ENCODE measurements at places on chromosomes 4 and X.

GRCh38 chrX:137031039-137031438, 2.8 kb downstream of the GPR101 start:
- no peak for DNase-seq

DNA sequence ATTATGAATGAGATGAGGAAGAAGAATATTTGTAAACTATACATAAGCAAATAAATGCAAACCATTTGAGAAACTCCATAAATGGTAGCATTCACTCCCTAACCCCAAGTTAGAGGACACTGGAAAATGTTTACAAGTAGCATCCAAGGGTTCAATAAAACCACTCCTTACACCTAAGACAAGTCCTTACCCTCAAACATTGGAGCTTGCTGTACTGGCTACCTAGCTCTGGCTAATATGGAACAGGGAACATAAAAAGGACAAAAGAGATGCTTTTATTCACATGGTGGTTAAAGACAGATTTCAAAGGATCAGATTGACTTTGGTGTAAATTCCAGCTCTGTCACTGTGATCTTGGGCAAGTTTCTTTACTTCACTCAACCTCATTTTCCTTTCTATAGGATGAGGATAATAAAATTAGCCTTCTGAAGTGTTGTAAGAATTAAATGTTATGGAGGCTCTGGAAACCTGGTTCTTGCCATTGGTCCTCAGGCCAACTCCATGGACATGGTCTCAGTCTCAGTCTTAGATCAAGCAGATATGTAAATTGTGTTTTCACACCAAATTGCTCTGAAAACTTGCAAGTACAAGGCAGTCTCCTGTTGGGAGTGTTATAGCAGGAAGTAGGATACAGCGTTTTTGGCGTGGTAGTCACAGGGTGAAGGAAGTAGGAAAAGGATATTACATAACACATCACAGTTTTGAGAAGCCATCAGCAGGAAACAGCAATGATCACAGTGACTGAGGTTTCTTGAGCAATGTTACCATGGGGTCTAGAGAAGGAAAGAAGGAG, 3.3 kb downstream of the CXCL1 start:
- no peak for DNase-seq

DNA sequence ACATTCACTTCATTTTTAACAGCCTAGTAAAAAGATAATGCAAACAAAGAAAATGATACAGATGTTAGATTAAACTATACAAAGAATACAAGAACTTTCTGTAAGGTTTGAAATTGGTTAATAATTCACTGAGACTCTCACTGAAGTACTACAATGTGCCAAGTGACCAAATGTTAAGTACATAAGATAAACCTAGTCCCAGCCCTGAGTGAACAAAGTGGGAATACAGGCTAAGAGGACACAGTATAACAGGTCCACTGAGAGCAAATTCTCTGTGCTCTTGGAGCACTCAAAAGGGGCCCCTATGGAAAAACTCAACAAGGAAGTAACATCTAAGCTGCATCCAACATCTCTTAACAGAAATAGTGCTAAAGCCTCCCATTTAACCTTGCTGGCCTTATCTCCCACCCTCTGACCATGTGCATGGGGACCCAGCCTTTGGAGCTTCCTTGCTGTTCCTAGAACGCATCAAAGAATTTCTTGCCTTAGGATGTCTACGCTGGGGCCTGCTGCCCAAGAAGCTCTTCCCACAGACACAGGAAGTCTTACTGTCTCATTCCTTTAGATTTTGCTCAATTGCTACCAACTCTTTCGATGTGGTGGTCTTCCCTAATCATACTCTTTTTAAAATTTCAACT, 113.4 kb downstream of the ZAR1 start:
- no peak for DNase-seq

DNA sequence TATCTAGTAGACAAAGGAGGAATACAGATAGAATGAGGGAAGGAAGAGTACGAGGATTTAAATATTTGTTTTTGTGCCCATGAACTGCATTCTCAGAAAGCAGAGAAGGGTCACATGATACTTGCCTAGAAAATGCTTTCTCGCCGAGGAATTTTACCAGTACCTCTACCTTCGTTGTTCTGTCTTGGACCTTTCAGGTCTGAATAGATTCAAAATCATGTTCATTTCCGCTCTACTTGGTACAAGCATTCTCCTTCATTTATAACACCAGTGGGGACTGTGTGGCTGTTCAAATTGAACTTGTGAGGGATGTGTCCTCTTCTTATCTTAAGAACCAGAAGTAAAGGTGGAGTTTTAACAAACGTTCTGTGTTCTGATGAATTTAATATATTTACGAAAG, 1.9 kb downstream of the USP38 start:
- no peak for DNase-seq

GRCh38 chr4:37392521-37393255, 148.1 kb downstream of the NWD2 start:
- no peak for DNase-seq

DNA sequence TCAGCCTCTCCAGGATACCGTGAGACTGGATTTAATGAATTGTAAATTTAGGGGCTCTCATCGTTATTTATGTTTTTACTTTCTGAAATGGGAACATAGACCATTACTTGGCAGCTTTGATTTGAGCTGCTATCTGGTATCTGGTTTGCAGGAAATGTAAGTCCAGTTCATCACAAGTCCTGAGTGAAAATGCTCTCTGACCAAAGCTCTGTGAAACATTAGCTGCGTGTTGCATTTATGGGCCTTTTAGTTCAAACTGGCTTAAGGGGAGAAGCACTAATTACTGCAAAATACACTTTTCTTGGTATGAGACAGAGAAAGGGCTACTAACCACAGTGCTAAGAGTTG, 420 bp downstream of the CC2D2A start:
- DNase-seq, result no peak

DNA sequence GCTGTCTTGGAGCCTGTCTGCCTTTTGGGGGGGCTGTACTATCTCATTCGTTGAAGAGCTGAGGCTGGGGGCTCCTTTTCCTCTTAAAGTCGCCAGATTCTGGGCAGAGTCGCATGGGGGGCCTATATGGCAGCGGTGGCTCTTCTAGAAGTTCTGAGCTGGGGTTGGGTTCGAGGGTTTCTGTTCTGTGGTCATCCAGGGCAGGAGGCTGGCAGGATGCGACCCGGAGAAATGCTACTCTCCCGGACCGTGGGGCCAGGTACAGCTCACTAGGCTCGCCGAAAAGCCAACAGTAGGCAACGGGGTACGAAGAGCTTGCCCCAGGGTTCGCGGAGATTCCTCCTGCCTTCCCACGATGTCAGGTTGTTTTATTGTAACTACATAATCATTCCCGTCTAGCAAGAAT, 1.9 kb upstream of the CITED1 start:
- DNase-seq, result no peak

DNA sequence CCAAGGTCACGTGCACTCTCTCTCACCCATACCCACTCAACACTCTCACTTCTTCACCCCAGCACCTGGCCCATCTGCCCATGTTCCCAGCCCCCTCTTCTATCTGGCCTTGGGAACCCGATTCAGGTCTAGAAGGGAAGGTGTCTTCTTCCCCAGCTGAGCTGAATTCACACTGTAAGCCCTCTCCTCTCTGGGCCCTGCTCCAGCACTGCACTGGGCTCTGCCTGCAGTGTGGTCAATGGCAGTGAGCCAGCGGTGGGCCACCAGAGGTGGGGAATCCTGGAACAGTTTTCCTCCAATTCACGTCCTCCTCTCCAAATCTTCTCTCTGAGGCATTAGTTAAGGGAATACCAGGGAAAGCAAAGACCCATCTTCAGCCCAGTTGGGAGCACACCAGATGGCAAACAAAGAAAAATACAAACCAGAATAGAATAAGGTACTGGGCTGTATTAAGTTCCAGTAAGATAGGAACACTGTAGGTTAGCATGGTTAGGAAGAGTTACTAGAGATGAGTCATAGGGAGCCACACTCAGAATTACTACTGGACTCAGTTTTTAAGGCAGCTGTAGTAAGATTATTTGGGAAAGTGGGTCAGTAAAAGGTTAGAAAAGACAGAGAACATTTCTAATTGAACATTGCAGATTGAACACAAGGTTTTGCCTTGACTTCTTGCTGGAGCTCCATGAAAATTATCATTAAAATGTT, 5.0 kb downstream of the AWAT2 start:
- no peak for DNase-seq

Data from H9 (cell line).